ENCODE measurements at places on chromosomes 2 and 18.

DNA sequence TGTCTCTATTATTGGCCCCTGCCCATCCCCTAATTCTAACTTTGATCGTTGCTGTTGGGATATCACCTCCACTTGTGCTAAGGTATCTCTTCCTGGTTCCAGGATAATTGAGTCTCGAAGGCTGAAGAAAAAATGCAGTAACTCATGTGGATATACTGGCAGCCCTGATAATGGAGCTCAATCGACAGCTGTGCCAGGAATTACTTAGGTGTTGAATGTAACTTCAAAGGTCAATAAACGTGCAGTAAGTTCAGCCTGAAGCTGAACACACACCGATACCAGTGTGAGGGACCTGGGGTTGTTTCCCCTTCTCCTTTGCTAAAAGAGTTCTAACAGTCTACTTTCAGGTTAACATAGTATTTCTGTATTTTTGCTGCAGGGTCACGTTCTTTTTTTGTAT lies 11.9 kb upstream of the REG3G start:
- DNase-seq, result no peak

DNA sequence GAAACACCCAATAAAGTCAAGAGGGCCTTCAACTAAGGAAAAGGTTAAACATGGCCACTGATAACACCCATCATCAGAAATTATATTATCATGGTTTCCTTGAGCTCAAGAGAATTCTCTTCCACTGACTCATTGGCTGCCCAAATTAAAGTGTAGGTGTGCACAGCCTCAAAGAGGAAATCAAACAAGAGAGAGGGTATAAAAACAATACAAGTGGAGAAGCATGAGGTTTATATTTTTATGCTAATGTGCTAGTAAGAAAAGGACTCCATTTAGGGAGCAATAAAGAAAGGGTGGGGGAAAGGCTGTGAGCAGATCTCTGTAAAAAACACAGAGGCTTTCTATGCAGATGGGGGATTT lies 168.8 kb upstream of the VRK2 start:
- DNase-seq, result no peak

DNA sequence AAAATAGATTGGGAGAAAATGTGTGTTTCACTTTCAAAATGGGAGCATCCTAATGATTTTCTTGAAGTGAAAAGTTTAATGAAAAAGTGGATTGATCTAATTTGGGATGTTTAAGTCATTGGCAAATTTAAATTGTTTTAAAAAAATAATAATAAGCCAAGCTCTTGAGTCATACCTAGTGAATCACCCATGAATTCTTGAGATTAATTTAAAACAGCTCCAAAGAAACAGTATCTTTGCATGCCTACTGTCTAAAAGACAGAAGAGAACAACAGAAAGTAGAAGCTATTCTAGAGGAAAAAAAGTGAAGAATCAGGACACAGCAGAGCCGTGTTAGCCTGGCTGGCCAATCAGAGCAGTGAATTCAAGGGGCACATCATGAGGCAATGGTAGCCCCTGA lies 7.7 kb downstream of the ACVR1C start:
- no peak for DNase-seq

DNA sequence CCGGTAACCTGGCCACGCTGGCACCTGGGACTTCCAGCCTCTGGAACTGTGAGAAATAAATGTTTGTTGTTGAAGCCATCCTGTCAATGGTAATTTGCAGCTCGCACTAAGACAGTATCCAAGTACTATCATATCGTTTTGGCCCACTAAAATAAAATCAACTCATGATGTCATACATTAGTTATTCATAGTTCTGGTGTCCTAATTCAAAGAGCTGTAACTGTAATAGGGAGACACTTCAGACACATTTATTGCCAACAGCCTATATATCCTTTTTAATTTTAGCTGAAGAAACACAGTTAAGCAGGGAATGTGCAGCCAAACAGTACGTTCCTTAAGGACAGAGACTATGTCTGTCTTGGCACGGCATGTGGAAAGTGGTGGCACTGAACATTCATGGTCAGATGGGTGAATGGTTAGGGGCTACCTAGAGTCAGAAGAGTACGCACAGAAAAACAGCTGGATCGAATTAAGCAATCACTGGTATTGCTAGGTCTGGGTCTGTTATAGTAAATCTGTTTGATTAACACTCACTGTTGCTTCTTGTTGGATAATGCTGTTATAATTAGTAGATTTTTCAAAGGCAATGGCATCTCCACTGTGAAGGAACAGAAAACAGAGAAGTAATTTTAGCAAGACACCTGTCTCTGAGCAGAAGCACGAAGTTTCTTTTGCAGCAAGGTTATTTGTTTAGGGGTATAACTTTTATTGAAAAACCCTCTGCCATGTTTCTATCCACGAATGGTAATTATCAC lies 41.3 kb upstream of the CREG2 start:
- no peak for DNase-seq

DNA sequence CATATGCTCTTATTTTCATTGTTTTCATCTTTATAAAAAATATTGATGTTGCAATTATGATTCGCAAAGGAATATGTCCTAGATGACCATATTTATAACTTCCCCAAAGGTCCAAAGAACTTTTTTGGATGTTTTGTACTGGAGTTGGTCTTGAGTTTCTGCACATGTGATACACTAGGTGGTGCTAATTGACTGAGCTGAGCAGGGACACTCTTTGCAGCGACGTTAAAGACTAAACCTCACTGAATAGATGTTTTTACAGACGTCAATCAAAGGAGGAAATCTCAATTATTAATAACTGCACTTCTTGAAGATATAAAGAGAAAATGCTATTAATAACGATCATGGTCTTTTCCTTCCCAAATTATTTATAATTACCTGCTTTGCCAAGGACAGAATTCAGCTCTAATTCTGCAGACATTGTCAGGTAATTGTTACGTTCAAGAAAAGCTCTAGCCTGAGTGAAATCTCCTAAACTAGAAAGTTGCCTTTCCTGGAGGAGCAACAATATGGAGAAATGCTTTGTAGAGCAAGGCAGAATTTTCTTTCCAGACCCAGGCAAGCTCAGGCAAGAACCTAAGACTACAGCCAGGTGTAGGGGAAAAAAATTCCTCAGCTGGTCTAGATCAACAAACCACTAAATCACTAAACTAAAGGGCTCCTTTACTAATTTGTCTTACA lies 119.3 kb upstream of the RBBP8 start:
- peak; percentile 61 for DNase-seq

DNA sequence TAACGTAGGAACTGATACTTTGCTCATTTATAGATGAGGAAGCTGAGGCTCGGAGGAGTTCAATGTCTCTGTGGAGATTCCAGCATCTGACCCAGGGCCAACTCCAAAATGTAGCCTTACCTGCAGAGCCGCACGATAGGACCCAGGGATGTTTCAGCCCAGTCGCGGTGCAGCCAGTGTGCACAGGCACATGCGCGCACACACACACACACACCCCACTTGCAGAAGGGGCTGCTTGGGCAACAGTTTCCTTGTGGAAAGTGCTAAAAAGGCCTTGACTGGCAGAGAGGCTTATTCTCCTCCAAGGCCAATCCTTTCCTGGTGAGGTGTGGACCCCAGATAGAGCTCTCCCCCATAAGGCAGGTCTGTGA lies 101.7 kb downstream of the ZFP36L2 start:
- no peak for DNase-seq

DNA sequence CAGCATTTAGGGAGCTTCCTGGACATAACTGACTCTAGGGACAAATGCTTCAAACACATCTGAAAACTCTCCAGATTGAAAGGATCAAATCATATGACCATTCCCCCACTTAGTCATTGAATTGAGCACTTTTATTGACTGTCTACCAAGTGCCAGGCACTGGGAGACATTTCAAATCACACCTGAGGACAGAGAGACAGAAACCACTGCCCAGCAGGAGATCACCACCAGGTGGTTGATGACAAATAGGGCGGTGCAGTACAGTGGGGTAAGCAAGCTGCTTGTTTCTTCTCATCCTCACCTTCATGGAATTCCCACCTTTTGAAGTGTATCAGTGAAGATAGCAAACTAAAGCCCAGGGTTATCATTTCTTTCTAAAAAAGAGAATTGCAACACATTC lies 19.0 kb upstream of the CXCR4 start:
- DNase-seq, result no peak

DNA sequence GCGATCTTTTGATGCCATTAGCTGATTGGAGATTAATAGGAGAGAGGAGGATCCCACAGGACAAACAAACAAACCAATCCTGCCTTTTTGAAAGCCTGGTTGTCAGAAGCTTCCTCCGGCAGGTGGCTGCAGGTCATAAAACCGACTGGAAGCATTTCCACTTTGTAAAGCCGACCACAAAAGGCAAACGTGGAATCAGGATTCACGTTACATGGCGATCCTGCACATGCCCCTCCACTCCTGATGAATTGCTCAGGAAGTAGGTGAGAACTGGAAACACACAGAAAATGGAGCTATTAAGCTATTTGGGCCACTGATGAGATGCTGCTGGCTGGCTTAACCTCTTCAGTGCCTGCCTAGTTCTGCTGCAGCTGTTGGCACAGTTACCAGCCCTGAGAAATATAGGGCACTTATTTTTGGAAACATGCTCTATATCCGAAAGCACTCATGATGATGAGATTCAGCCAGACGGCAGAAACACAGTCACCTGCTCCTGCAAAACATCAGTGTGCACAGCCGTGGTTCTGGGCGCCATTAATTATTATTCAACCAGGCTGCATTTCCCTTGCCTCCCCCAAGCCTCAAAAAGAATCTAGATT lies 110.3 kb upstream of the ST6GAL2 start:
- peak; percentile 26 for DNase-seq

GRCh38 chr2:124025891-124026434 lies 876 bp downstream of the CNTNAP5 start:
- no peak for DNase-seq

- peak; percentile 32 for DNase-seq
Measured at GRCh38 chr2:200130762-200131166, 175.4 kb downstream of the MAIP1 start.

DNA sequence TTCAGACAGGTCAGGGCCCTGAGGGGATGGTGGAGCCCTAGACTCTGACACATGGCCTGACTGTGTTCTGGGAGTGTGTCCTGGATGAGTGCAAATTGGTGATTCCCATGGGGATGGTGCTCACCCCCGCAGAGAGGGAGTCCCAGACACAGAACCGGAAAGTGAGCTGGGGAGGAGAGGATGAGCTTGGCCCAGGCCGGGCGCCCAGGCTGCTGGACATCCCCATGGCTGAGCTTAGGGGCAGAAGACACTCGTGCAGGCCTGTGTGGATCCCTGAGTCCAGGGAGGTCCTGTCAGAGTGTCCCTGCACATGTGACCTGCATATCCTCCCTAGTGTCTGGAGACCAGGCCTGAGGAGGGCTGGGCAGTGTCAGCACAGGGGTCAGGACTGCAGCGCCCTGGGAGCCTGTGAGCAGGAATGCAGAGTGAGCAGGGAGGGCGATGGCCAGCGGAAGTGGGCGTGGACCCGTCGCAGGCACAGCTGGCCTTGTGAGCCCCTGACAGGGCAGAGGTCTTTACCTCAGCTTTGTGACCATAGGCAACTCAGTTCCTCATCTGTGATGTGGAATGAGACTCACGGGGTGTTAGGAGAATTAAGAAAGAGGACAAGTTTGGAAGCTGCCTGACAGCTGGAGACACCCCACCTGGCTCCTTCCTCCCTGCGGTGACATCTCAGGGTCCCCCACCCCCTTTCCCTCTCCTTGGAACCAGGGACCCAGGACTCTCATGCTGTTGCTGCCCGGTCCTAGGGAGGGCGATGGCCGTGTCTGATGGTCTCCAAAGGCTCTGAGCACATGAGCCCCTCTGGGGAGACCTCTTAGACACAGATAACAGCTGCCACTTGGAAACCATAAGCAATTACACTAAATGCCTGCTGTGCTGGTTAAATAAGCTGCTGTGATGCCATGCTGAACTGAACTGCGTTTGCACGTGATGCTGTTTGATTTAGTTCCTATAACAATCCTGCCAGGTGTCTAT lies 62.6 kb upstream of the HS6ST1 start:
- DNase-seq, result peak; percentile 78

GRCh38 chr2:195559431-195559914 lies 97.6 kb upstream of the SLC39A10 start:
- DNase-seq, result no peak

- DNase-seq, result peak; percentile 66
Measured at GRCh38 chr2:223056701-223057418, 4.9 kb downstream of the KCNE4 start.

DNA sequence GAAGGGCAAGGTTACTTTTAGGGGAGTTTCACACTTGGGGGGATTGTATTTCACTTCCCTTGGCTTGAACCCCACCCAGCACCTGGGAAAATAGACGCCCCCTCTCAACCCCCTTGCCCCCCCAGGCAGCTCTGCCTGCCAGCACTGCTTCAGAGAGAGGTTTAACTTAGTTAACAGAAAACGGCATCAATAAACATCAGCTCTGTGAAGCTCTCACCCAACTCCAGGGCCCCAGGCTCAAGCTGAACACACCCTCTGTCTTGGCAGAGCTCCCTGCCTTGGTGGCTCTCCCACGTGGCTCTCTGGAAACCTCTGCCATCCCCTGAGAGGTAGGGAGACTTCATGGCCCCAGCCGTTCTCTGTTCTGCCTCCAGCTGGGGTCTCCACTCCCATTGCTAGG lies 244.1 kb downstream of the ACKR3 start:
- peak; percentile 50 for DNase-seq

DNA sequence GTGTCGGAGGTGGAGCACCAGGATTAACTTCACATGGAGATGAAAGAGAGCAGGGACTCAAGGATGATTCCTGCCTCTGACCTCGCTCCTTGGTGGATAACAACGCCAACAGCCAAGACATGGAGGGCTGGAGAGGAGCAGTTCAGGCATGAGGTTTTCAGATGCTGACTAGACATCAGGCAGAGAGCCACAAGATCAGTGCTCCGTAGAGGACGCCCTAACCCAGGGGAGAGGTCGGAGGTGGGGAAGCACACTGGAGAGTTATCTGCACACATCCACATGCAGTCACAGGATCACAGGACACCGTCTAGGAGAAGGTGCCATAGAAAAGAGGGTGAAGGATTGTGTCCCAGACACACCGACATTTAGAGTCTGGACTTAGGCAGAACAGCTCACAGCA lies 344.3 kb downstream of the EIPR1 start:
- no peak for DNase-seq

DNA sequence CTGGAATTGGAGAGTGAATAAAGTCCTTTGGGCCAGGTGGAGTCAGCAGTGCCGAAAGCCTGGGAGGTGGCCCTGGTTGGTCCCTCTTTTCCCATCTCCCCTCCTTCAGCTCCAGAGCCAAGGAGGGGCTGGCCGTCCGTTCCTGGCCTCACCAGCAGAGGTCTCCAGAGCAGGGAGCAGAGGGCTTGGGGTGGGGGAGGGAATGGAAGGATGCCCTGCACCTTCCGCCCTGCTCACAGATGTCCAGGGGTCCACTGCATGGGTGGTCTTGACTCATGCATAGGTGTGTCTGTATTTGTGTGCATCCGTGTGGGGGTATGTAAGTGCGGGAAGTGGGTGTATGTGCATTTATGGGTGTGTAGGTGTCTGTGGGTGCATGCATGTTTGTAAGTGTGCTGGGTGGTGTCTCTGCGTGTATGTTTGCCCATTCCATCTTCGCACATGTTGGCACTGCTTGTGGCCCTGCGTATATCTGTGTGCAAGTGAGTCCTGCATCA lies 201.8 kb downstream of the ZFP36L2 start:
- peak; percentile 82 for DNase-seq
